ENCODE measurements at places on chromosomes 2 and 18.

- no peak for DNase-seq
These were observed 64.0 kb downstream of the HPCAL1 start for GRCh38 chr2:10366601-10367270.

GRCh38 chr2:30649278-30649677 is 158.0 kb downstream of the CAPN13 start:
- no peak for DNase-seq

GRCh38 chr2:218985325-218986091 is 524 bp upstream of the FEV start:
- DNase-seq = no peak

GRCh38 chr2:214193943-214194342 is 216.9 kb upstream of the VWC2L start:
- no peak for DNase-seq

GRCh38 chr2:219368690-219369191 is 19.0 kb downstream of the DNPEP start:
- no peak for DNase-seq

- DNase-seq = no peak
These were observed 96.6 kb downstream of the CPO start for GRCh38 chr2:207035875-207036274.
